ENCODE measurements at places on chromosomes 3 and 15.

DNA sequence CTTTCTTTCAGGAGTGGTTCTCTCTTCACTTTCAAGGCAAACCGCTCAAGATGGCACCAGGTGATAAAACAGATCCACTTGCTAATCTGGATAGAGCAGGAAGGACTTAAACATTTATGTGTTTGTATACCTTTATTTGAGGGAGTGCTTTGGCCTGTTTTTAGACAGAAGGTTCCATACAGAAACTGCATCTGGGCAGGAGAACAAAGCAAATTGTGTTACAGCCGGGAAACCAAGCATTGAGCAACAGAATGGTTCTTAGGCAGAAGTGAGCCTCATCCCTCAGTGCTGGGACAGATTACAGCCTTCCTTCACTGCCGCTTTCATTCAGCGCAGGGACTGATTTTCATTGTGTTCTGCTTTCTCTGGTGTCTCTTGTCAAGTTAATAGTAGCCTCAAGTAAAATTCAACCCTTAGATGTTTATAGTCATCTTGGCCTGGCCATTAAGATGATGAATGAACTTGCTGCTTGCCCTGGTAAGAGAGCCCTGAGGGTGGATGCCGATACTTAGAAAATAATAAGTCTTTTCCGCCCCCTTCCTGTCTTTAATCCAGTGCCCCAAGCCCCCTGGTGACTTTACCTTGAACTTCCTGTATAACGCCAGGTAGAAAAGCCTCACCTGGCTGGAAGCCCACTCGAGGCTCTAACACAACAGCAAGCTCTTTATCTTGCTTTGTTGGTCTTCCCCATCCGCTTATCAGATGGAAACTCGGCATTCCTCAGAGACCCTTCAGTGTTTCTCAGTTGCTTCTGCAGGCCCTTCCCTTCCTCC is 168.0 kb upstream of the CTDSPL start:
- DNase-seq, result no peak

- DNase-seq, result no peak
Measured at GRCh38 chr3:152314677-152315353, 46.1 kb downstream of the MBNL1 start.

- no peak for DNase-seq
Measured at GRCh38 chr3:17479681-17480405, 262.6 kb downstream of the TBC1D5 start.

- no peak for DNase-seq
Measured at GRCh38 chr15:66622591-66623022, 56.8 kb upstream of the LCTL start.

- DNase-seq, result no peak
Measured at GRCh38 chr15:100867433-100867832, 12.2 kb upstream of the ALDH1A3 start.

- no peak for DNase-seq
Measured at GRCh38 chr3:23608650-23609049, 197.1 kb upstream of the UBE2E1 start.

- no peak for DNase-seq
Measured at GRCh38 chr3:127701280-127701911, 28.6 kb downstream of the ABTB1 start.

GRCh38 chr3:180049391-180049790 is 12.7 kb upstream of the PEX5L start:
- no peak for DNase-seq

GRCh38 chr3:188646592-188646991 is 492.6 kb downstream of the LPP start:
- no peak for DNase-seq

DNA sequence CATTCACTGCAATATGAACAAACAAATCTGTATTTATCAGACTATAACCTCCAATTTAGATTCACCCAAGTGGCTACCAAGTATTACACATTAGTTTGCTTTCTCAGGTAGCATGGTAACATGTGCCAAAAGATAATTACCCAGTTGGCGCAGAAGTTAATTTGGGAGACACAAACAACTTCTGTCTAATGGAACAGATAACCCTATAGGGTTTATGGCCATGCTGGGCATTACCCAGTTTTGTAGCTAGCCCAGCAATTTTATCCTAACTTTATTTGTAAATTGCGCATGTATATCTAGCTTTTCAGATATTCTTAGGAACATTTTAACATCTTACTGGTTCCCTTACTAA is 780 bp downstream of the RPL22L1 start:
- DNase-seq, result no peak

DNA sequence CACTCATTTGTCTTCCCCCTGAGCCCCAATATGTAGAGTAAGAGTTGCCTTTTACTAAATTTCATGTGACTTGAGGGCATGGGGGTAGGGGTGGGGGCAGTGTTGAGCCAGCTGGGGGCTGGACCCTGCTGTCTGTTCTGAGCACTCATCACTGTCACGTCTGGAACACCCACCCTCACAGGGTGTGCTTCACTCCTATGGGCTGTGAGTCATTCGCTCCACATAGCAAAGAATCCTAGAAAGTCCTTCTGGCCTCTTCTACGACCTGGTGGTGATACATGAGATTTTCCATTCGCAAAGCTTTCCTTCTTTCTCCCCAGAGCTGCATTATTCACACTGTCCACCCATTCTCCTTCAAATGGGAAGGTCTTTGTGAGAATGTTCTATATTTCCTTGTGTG is 43.6 kb upstream of the MGLL start:
- peak; percentile 44 for DNase-seq

GRCh38 chr3:15454965-15455364 is 27.6 kb downstream of the EAF1 start:
- DNase-seq, result no peak

Measured in HFFc6 (cell line).